NCI-H187 treated with DMSO at 0.1 percent for 48 hours (cell line): ENCODE measurements at places on chromosomes 2 and 18.

- no peak for DNase-seq
These were observed 152.1 kb downstream of the LPIN1 start for GRCh38 chr2:11898576-11898975.

DNA sequence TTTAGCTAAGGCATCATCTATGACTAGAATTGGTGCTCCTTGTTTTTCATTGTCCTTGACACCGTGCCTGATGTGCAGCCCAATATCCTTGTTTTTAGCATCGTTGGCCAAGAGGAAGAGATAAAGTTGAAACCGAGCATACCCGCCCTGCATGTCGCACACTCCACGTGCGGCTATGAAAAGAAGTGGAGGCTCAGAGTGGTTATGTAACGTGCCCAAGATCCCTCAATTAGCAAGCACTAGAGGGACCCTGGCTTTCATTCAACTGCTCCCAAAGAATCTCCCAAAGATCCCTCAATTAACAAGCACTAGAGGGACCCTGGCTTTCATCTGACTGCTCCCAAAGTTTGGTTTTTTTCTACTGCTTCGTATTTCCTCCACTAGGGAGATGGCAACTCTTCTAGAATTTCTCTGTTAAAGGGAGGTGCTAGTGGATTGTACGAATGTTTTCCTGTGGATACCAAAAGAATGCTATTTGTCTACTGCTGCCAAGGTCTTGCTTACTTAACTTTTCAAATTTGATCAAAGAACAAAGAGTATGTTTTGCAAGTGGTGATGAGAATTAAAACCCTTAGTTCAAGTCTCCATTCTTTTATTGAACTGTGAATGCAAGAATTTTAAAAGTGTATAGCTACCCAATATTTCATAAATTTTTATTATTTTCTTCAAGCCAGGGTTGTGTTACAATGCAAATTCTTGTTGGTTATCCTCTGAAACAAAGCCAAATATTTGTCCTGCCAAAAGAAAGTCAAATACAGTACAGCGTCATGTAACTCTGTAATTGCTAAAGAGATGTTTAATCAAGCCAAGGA is 92.1 kb downstream of the AOX1 start:
- no peak for DNase-seq

DNA sequence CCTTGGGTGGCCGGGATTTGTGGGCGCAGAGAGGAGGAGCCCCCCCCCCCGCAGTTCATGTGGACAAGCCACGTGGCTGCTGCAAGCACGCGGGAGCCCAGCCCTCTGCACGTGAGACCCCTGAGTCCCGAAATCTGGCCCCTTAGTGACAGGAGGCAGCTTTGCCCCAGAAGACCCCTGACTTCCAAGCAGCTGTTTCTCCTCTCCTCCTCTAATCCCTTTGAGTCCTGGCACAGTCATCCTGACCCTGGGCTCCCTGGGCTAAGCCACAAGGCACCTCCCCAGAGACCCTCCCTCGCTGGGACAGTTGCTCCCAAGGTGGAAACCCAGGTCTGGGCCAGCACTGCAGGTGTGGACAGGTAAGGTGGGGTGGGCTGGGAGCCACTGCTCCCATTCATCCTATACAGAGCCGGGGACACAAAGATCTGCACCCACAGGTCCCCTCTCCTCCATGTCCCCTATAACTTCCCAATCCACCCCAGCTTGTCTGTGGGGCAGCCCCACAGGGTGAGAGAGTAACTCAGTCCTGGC is 923 bp downstream of the TEKT4 start:
- DNase-seq = no peak

- no peak for DNase-seq
These were observed 615 bp downstream of the GORASP2 start for GRCh38 chr2:170929686-170930050.

DNA sequence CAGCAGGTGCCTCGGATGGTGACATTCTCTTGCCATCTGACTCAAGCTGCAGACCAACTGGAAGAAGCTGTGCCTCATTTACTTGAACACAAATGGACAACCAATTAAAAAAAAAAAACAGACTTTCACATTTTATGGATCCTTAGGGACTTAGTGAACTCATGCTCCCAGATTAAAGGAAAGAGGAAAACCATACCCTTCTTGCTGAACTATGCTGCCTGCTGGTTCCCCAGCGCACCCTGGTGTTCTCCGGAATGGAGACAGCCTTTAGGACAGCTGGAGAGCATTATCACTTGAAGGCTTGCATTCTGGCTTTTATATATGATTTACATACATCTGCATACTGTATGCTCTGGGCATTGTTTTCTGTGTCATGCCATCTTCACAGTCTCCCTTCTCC is 370.7 kb downstream of the SLC4A3 start:
- DNase-seq = no peak

DNA sequence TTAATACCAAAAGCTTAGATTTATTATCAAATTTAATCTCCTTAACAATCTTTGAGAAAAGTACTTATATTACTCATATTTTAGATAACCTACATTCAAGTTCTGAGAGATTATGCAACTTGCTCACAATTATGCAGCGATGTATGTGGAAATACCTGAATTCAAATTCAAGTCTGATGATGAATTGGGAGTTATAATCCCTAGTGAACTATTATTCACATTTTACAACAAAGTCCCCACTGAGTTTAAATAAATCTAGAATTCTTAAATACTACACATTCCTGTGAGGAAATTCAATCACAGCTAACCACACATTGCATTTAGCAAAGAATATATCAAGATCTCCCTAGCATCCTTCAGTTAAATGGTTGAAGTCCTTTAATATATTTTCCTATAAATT is 278.4 kb downstream of the NOL4 start:
- DNase-seq = no peak

GRCh38 chr2:10882568-10882967 is 29.2 kb upstream of the KCNF1 start:
- no peak for DNase-seq
